ENCODE measurements at places on chromosomes 3 and 15.

DNA sequence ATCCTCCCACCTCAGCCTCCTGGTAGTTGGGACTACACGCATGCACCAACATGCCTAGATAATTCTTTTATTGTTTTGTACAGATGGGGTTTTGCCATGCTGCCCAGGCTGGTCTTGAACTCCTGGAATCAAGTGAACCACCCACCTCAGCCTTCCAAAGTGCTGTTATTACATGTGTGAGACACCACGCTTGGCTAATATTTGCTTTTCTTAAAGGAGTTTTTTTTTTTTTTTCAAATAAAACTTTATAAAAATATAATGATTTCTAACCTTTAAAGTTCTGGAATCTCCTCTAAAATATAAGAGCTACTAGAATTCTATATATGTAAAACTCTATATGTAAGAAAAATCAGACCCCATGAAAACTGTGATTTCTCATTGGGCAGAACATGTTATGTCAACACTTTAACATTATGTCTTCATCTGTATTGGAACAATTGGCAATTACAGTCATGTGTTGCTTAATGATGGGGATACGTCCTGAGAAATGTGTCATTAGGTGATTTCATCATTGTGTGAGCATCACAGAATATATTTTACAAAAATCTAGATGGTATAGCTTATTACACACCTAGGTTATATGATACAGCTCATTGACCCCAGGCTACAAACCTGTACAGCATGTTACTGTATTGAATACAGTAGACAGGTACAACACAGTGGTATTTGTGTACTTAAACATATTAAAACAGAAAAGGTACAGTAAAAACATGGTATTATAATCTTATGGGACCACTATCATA, 377.0 kb downstream of the PLCL2 start:
- no peak for DNase-seq

- DNase-seq, result no peak
Measured at GRCh38 chr3:158105710-158106253, 438 bp downstream of the SHOX2 start.

DNA sequence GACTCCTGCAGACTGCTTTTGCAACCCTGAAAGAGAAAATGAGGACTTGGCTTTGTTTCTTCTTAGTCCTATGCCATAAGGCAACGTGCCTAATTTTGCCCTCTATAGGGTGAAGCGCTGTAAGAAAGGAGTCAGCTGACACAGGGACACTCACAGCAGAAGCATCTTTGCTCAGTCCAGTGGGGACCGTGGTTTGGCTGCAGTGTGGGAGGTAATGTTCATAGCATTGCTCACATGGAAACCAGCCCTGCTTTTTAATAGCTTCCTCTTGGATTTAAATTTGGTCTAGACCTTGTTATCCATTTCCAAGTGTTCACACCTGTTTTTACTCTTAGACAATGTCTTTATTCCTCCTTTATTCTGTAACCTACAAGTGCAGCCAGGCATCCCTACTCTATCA, 1032.1 kb downstream of the NTRK3 start:
- no peak for DNase-seq

DNA sequence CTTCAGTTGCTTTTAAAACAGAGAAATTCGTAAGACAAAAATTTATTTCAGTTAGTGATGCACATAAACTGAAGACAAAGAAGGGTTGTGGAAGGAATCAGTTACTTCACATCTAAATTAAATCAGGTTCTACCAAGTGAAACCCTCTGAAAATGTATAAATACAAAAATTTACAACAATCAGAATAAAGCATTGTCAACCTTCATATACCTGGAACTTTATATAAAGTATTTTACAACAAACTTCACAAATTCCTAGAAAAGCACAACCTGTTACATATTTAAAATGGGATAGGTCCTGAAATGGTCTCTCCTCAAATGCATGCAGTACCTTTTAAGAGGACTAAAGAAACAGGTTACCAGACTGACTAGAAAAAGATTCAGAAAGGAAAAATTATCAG, 26.9 kb downstream of the ATOSA start:
- DNase-seq, result no peak

DNA sequence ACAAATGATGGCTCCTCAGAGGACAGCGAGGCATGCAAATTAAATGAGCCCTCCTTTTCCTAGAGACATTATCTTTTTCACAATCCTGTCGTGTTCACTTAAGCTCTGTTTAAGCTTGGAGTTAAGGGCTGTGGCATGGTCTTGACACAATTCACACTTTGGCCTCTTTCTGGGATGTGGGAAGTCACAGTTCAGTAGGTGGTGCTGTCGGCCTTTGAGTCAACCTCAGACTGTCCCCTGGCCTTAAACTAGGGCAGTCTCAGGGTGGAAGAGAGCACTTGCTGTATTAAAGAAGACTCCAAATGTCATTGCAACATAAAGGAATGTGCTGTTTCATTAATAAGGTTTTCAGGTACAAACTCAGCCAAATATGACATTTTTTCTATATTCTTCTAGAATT, 351.0 kb downstream of the MCTP2 start:
- peak; percentile 18 for DNase-seq

DNA sequence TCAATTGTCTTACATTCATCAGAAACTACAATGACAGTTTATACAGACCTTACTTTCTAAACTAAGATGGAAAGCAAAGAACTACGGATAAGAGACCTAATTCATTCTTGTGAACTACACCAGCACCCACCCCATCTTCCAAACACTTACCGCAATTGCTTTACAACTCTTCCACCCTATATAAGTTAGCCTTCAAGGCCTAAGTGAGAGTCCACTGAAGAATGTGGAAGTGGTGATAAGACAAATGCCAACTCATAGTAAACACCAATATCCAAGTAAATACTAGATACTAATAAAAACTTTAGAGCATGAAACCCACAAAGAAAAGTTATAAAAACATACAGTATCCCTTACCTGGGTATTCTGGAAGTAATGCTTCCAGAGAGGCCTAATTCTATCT, 13.6 kb downstream of the ARF4 start:
- DNase-seq, result no peak

- no peak for DNase-seq
Measured at GRCh38 chr15:76866716-76867321, 38.3 kb downstream of the SCAPER start.

DNA sequence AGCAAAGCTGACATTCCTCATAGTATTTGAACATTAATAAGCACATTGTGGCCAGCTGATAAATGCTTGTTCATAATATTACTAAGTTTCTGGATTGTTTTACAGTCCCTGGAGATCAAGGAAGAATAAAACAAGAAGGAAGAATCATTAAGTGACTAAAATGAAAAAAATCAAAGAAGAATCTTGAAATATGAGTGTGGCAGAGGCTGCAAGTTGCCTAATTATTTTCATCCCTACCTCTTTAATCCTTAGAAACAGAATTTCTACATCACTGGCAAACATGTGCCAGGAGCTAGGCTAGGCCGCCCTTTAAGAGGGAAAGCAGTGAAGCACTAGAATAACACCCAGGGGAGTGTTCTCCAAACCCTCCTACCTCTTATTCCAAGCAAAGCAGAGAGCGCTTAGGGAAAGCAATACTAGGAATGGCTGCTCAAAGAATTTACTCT, 98.9 kb downstream of the MAGI1 start:
- DNase-seq, result no peak

DNA sequence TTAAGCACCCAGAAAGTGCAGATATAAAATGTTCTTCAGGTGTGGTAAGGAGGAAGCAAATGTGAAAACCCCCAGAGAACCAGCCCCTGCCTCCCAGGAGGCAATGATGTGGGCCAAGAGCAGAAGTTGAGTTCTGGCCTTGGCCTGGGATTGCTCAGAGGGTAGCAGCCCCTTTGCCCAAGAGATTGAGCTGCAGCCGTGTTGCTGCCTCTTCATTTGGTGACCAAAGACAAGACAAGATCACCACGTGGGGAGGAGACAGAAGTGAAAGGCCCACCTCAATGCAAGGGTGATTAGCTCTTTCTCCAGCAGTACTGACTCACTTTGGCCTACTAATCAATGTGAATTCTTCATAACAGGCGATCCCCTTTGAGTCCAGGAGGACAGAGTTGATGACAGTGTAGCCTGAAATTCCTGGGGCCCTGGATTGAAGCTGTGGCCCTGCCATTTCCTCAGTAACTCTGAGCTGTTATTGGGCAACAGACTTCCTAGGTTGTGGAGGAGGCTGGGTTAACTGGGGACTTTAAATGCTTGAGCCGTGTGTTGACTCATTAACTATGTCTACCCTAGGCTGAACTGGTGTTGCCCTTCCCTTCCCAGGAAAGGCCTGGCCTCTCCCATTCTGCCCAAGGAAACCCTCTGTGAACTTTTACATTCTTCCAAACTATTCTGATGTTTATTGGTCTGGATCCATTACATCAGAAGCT, 86.5 kb downstream of the ST6GAL1 start:
- DNase-seq, result no peak

DNA sequence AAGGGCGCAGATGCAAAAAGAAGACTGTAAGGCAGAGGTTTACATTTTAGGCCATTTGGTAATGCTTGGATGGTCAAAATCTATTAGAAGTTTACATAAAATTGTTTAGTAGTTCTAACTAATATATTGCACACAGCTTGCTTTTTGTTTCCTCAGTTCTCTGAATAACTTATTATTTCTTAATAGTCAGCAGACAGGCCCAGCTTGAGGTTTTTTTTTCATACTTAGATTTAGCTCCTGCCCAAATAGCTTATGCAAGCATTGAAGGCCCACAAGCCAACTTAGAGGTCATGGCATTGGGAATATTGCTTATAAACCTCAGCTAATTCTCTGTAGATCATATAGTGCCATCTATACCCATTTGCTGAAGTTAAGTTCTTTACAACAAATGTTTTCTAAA, 172.5 kb downstream of the RAP2B start:
- DNase-seq, result no peak

- no peak for DNase-seq
Measured at GRCh38 chr3:10093678-10094077, 14.4 kb downstream of the FANCD2OS start.

DNA sequence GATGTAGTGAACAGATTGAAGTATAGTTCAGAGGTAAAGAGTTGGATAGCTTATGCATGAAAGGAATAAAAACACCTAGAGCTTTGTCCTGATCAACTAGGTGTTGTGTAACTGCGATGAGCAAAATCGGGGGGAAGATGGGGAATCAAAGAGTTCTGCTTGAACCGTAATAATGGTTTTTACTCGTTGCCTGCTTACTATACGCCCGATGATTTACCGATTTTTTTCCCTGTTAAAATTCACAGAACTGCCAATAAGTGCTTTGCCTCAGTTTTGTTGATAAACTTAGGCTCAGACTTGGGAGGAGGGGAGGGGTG, 783 bp upstream of the DNAJB11 start:
- DNase-seq, result no peak

- no peak for DNase-seq
Measured at GRCh38 chr3:33424606-33425452, 15.4 kb downstream of the UBP1 start.

DNA sequence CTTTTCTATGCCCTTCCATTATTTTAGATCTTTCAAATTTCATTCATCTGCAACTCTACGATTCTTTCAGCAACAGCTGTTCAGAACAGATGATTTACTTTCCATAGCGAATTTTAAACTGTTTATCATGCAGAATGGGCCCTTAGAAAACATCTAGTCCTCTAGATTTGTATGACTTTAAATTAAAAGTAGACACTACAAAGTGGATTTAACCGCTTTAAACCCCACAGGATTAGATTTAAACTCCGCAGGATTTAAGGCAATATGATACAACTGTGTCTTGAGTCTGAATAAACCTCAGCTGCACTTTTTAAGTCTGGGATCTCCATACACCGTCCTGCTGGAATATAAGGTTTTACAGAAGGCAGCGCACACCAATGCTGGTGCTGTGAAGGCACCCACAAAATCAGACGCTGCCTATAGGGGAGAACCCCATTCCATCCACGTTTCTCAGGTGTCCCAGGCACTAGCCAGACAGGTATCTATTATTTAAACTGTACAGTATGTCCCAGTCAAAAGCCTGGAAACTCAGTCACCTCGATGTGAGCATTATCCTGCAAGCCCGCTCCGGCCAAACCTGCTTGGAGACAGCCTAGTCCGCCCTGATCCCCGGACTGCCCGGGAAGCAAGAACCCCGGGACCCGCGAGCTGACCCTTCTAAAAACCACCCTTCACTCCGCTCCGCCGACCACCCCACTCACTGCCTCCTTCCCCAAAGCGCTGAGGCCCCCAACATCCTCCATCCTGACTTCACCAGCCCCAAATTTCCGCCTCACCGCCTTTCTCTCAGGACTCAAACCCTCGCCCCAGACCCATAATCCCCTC, 768 bp downstream of the ANO10 start:
- no peak for DNase-seq

GRCh38 chr3:32449691-32450090, 53.0 kb downstream of the CMTM6 start:
- no peak for DNase-seq

GRCh38 chr3:31635545-31635944, 102.8 kb downstream of the STT3B start:
- no peak for DNase-seq

DNA sequence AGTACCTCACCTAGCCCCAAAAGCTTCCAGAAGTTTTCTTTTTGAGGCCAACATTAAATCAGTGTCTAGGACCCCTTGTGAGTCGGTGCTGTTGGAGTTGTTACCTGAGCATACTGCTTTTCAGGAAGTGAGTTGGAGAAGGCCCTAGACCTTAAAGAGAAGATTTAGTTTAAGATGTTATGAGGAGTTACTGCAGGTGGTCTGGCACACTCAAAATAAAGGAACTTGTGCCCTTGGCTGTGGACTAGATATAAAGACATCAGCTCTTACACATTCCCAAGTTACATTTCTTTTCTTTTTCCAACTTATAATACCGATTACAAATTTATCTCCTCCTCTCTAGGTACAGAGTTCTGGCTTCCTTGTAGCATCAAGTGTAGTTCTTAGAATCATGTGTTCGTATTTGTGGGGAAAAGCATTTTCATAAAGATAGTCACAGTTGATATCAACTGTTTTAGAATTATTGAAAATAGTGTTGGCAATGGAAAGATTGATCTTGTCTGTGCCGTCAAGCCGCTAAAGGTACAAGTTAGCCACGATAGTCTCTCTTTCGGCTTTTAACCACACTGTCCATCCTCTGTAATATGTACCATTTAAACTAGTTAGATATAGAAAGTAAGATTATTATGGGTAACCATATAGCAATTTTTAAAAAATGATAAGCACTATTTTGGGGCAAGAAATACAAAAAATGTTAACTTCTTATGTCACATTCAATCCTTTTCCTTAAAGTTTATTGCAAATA, 8.6 kb downstream of the ZIC1 start:
- DNase-seq, result no peak

DNA sequence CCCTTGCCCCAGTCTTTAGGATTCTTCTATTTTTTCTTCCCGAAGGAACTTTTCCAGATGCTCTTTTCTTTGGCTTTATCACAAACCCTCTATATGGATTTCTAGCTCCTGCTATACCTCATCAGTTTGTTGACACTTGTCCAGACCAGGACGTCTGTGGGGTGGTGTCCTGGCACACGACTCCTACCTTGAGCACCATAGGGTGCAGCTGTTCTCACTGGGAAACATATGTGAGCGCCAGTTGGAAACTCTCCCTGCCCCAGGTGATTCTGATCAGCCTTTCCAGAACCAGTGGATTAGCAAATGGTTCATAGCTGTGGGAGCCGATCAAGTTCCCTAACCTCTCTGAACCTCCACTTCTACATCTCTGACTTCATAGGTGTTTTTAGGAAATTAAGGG, 40.6 kb upstream of the USP3 start:
- no peak for DNase-seq

Data from stimulated activated CD4-positive, alpha-beta T cell treated with anti-CD3 and anti-CD28 coated beads, Interleukin-4, amount 100 ng/mL, for 48 hours (primary cell).